GM12878 (cell line): ENCODE measurements at places on chromosomes 4 and X. TPM values are rescaled to one million over a fixed set of nuclear protein-coding genes. Genes with fewer than 3 reads are reported as not detected.

DNA sequence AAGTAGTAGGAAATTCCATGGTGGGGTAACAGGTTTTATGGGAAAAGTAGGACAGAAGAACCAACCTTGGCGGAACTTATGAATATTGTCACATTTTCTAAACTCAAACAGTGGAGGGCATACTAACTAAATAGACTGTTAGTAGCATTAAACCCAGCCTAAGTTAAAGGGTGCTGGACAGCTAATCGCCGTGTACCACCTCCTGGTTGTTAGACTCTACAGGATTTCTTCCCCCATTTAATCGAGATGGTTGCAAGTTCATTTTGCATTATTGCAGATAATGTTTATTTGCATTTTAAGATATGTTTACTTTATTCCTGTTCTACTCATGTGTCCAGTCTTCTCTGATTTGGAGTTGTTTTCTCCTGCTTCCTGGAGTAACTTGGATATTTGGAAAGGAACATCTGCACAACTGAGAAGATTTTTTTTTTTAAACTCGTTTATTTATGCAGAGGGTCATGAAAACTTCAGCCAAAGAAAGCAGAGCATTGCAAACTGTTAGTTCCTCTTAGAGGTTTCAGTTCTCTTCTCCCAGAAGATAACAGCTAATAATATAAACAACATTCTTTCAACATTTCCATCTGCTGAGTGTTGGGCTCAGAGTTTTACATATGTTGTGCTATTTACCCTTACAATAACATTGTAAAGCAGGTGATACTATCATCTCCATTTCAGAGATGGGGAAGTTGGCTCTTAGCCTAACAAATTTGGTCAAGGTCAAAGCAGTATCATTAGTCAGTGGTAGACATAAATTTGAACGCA, 51.5 kb upstream of the TBC1D9 start:
- DNase-seq = peak; percentile 71

GRCh38 chrX:95427389-95427788, 1257.3 kb upstream of the DIAPH2 start:
- no peak for DNase-seq

GRCh38 chr4:8037150-8037769, 97.6 kb upstream of the AFAP1 start:
- no peak for DNase-seq

GRCh38 chr4:153045111-153045982, 109.2 kb downstream of the FHDC1 start:
- no peak for DNase-seq

- no peak for DNase-seq
Observed at GRCh38 chr4:181770971-181771370, 472.2 kb upstream of the TENM3 start.

DNA sequence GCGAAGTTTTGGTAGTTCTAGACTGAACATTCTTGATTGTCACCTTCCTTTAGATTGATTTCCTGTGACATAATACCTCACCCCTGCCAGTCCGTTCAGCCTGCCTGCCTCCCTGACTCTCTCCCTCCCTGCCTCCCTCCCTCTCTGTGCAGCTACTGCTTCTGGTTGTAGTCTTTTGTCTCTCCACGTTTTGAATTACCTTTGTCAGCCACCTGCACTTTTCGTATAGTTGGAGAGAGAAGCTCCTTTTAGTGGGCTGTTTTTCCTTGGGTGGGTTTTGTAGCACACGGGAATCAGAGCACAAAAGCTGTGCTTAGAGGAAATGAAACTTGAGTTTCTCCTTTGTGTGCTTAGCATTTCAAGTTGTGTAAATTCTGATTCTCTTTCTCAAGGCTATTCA, 32.6 kb upstream of the MSMO1 start:
- DNase-seq = peak; percentile 25

GRCh38 chrX:54288277-54288676, 69.6 kb downstream of the WNK3 start:
- no peak for DNase-seq

GRCh38 chr4:152784490-152785350, 5.0 kb downstream of the ARFIP1 start:
- DNase-seq = no peak

DNA sequence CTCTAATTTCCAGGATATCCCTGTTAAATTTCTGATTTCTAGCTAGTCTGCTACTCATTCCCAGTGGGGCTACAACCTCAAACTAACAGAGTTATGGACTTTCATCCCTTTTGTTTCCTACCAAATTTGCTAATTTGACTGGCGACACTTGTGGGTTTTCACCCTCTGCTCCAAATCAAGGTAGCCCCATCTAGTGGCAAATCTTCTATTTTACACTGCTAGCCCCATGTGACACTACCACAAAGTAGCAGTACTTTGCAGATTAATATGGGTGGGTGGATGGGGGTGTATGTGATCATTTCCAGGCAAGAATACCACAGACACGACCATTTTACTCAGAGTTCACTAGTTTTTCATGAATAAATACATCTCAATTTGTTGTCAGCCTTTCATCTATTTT, 150.3 kb downstream of the MSL3 start:
- peak; percentile 25 for DNase-seq

- no peak for DNase-seq
Observed at GRCh38 chrX:120428309-120428708, 40.8 kb downstream of the LAMP2 start.

DNA sequence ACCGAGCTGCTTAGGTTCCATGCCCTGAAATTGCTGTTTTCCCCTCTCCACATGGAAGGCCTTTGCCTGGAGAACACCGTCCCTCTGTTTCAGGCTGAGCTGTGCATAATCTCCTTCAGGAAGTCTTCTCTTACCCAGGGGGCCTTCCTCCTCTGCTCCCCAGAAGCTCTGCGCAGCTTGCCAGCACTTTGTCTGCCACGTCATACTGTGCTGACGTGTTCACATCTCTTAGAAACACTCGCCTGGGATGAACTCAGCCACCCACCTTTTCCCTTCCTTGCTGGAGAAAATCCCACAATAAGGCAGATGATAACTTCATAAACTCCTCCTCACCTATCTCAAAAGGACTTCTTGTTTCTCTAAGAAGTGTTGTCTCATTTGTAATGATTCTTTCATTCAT, 110.7 kb downstream of the ARHGAP10 start:
- no peak for DNase-seq

DNA sequence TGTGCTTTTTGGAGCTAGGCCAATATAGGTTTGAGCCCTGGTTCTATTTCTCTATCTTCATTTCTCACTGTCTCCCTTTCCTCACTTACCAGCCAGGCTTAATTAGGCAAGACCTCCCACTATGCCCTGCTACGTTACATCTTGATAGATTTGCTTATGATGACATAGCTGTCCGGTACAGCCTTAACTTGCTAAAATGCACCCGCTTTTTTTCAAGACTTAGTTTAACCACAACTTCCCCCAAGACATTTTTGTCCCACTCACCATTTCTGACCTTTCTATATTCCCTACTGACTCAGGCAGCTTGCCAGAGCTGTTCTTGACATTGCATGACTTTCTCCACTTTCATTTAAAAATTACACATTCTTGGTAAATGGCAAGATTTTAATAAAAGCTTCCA, 152.6 kb downstream of the MID1 start:
- no peak for DNase-seq

GRCh38 chr4:155906554-155907247, 3.2 kb downstream of the TDO2 start:
- no peak for DNase-seq

Gene EVC2
- 5.9 and 6.5 TPM in 2 replicates for polyA plus RNA-seq
